ENCODE measurements at places on chromosomes 5 and 9.

- DNase-seq = no peak
These were observed 140.8 kb downstream of the TSSK1B start for GRCh38 chr5:113293975-113294310.

DNA sequence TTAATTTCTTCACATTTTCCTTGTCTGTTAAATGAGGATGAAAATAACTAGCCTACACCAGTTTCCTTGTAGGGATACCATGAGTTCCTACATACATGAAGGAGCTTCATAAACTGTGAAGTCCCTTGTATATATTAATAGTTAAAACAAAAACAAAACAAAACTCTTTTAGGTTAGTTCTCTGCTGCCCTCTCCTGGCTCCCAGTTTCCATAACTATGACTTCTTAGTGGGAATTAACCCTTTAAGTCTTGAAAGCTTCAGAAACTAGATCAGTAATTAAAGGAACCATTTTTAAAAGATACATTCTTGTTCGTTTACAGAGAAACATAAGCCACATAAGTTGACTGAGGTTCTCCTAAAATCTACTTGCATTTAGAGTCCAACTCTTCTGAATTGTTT is 500.0 kb upstream of the C9orf72 start:
- no peak for DNase-seq

DNA sequence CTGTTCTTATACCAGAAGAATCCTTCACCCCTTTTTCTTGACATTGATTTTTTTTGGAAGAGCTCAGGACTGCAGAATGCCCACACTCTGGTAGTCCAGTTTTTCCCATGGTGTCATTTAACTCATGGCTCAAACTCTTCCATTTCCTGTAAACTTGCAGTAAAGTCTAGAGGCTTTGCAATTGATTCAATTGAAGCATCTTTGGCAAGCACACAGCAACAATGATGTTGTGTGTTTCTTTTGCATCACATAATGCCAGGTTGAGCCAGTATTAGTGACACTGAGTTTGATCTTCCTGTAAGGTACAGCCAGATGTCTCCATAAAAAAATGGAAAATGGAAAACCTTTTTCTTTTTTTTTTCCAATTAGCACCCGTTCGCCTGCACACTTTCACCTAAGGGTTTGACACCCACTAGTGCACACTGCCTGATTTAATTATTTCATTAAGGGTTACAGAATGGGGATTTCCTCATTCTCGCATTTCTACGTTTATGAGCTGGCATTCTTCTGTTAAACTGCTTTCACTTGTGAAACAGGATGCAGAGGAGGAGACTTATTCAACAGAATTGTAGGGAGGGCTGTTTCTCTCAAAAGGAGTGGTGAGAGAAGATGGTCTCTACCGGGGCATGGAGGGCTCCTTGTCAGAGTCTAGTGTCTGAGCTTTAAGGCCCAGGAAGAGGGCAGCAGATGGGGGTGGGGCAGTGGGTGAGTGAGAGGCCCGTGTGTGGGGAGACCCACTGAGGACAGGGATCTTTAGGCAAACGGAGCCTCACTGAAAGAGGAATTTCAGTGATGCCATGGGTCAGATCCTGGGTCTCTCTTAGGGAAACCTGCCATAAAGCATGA is 2.2 kb upstream of the S1PR3 start:
- no peak for DNase-seq

DNA sequence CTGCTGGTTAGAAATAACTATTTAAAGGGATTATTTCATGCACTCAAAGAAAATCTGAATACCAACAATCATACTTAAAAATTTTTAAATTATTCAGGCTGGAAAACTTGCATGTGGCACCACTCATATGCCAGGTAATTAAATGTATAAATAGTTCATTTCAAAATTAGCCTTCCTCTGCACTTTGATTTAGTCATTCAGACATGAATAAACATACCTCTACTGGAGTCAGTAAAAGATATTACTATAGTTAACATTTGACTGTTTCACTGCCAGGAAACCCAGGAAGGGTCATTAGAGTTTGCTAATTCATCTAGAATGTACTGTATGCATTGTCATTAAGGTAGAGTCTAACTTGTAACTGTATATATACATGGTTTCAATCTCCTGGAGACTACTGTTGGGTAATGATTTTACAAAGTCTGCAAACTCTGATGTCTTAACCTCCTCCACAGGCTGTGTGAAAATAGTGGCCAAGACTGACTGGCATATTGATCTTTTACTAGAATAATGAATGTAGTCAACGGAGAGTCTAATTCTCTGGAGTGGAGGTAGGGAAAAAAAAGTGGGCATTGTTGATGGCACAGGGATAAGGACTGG is 43.7 kb downstream of the TEX10 start:
- no peak for DNase-seq

GRCh38 chr5:135034236-135034962 is 371 bp upstream of the PITX1 start:
- no peak for DNase-seq

- no peak for DNase-seq
These were observed 1746.4 kb downstream of the EFNA5 start for GRCh38 chr5:105924366-105924765.

DNA sequence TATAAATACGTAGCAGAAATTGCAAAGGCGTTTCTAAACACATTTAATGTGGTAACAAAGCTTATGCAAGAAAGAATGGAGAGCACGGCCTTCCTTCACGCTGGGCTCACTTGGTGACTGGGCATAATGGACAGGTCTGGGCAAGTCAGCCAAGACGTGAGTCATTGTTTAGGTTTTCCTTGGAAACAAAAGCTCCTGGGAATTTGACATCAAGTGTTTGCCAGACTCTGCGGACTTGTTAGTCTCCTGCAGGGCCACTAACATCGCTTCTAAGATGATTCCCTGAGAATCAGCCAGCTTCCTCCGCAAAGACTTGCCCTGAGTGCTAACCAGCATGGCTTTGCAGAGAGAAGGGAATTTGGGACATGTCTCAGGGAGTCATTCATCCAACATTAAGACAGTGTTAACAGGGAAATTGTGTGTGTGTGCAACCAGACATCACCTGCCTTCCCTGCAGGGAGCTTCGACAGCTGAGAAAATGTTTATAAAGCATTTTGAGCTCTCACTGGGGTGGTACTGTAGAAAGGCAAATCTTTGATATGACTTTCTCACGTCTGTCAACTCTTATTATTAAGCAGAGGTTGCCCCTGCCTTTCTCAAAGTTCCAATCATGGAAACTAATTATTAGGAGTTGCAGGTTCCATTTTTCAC is 182.5 kb downstream of the NTRK2 start:
- no peak for DNase-seq

DNA sequence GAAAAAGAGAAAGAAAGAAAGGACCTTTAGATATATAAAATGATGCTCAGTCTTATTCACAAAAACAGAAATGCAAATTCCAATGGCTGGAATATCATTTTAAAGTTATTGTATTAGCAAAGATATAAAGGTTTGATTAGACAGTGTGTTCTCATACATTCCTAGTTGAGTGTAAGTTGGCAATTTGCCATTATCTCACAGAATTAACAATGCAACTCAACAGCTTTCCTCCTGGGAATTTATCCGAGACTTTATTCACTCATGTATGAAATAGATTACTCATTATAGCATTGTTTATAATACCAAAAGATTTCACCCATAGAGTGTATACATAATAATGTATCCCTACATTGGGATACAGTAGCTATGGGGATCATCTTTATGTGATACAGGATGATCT is 27.1 kb upstream of the MLLT3 start:
- DNase-seq = no peak

DNA sequence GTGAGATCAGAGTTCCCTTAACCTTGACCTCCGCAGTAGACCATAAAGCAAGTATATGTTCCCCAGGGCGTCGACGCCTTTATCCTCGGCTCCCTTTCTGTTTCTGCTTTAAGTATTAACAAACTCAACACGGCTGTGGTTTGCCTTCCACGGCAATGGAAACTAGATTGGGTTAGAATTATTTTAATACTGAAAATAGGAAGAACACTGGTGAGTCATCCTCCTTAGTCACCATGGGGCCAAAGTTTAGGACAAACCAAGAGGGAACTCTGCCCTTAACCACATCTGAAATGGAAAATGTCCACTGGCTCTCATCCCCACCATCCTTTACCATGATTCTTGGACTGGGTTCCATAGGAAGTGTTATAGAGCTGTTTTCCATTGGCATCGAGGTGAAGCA is 386.1 kb downstream of the ACTL7B start:
- DNase-seq = no peak

DNA sequence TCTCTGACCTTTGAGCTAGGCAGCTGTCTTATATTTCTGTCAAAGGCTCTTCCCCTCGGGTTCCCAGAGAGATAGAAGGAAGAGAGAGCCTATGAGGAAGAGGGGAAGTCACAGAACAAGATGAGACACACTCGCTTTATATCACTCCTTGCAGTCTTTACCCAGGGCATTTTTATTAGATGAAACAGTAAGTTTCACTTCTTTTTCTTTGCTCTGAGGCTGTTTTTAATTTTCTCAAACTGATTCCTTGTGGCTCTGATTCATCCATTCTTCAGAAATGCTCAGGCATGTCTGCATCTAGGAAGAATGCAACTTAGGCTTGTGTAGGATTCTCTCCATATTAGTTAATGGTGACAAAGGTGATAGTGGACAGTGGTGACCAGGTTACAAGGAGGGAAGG is 132.9 kb upstream of the CHD1 start:
- no peak for DNase-seq

- DNase-seq = no peak
These were observed 49.2 kb upstream of the SMIM32 start for GRCh38 chr5:136242136-136242535.

DNA sequence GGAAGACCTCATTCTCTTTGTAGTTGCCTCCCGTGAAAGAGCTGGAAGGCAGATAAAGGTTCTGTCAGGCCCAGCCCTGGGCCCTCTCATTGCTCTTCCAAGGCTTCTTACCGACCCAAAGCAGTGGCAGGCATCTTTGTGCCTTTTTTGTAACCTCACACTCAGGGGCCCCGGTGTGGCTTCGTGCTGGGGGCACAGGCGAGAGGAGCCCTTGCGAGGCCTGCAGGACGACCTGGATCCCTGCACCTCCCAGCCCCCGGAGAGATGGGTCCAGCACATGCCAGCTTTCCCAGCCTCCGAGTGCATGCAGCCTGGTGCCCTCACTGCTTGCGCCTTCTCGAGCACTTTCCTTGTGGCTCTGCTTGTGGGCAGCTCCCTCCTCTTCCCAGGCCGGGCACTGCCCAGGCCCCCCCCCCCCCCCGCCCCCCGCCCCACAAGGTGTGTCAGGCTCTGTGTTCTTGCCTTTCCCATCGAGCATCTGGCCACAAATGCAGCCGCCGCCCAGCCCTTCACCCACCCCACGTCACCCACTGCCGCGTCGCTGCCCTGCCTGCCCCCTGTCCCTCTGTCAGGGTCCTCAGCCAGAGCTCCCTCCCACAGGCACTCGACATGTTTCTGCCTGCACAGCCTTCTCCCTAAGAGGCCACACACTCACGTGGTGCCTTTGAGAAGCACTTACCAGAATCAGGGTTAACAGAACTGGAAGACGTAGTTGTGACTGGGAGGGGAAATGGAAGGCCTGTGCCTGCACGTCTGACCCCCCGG is 63.7 kb upstream of the CACNA1B start:
- no peak for DNase-seq

DNA sequence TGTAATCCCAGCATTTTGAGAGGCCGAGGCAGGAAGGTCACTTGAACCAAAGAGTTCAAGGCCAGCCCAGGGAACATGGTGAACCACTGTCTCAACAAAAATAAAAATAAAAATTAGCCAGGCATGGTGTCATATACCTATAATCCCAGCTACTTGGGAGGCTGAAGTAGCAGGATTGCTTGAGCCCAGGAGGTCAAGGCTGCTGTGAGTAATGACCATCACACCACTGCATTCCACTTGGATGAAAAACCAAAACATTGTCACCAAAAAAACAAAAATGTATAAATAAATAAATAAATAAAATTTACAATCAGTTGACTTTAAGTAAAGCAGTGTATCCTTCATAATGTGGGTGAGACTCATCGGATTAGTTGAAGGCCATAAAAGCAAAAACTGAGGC is 541.4 kb downstream of the CSNK1G3 start:
- no peak for DNase-seq

DNA sequence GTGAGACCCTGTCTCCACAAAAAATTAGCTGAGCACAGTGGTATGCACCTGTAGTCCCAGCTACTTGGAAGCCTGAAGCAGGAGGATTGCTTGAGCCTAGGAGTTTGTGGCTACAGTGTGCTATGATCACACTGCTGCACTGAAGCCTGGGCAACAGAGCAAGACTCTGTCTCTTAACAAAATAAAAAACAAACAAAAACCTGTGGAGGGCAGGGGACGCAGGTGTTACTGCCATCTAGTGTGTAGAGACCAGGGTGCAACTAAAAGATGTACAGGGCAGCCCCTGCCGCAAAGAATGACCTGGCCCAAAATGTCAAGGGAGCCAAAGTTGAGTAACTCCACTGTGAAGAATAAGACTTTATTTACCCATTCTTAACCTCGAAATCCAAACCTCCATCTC is 27.1 kb downstream of the ASPN start:
- no peak for DNase-seq

DNA sequence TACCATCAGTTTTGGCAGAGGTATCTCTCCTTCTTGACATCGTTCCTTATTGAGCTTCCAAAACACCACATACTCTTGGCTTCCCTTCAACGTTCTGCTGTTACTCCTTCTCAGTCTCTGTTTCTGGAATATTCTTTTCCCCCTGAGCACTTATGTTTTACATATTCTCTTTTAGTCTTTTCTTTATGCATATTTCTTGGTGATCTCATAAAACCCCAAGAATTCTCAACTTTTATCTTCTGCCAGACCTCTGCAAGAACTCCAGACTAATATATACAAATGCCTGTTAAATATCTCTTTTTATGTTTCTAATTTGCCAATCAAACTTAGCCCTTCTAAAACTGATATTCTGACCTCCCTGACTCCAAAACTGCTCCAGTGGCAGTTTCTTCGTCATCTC is 453.4 kb upstream of the CTNND2 start:
- no peak for DNase-seq

DNA sequence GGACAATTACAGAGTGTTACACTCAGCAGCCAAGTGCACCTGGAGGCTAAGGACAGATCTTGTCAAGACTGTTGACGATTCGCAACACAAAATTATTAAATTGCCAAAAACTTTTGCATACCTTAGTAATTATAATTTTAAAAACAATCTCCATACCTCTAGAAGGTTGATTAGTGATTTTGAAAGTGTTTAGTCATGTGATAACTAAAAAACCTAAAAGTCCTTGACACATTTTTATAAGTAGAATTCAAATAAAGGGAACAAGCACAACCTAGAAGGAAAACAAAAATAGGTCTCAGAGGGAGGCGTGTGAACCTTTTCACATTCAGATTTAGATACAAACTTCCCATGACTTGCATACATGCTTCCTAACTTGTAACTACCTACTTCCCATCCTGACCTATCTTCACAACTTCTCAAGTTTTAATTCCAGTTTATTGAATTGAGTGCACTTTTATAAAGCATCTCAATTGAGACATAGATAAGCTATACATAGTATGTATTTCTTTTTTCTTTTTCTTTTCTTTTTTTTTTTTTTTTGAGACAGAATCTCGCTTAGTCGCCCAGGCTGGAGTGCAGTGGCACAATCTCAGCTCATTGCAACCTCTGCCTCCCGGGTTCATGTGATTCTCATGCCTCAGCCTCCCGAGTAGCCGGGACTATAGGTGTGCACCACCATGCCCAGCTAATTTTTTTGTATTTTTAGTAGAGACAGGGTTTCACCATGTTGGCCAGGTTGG is 5.8 kb downstream of the ZNF367 start:
- no peak for DNase-seq

Data from caudate nucleus (tissue), 63 donors.